CD4-positive, alpha-beta T cell treated with Interleukin-15 for 4 hours (primary cell): ENCODE measurements at places on chromosomes 3 and 15.
A peak's percentile ranks its signal among the peaks of the same experiment; 100 is the strongest.

- no peak for DNase-seq
These were observed 177.2 kb upstream of the THBS1 start for GRCh38 chr15:39403640-39404117.

DNA sequence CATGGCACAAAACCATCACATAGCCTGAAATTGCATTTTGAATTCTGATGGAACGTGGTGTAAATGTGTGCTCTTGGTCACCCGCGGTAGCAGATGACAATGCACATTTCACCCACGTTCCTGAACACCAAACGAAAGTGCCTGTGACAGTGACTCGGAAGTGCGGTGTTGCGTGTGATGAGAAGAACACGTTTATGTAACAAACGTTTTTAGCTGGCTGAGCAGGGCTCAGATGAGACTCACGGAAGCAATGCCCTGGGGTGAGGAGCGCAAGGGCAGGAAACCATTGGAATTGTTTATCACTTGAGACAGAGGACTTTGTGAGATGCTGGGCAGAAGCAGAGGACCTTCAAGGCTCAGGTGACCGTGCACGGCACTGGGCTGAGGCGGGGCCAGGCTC is 449.2 kb upstream of the CFAP20DC start:
- no peak for DNase-seq

DNA sequence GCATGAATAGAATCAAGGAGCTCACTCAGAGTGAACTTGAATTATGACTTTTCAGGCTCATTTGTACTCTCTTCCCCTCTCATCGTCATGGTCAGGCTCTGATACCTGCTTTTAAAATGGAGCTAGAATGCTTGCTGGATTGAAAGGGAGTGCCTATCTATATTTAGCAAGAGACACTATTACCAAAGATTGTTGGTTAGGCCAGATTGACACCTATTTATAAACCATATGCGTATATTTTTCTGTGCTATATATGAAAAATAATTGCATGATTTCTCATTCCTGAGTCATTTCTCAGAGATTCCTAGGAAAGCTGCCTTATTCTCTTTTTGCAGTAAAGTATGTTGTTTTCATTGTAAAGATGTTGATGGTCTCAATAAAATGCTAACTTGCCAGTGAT is 9.6 kb downstream of the CCNDBP1 start:
- DNase-seq = no peak

DNA sequence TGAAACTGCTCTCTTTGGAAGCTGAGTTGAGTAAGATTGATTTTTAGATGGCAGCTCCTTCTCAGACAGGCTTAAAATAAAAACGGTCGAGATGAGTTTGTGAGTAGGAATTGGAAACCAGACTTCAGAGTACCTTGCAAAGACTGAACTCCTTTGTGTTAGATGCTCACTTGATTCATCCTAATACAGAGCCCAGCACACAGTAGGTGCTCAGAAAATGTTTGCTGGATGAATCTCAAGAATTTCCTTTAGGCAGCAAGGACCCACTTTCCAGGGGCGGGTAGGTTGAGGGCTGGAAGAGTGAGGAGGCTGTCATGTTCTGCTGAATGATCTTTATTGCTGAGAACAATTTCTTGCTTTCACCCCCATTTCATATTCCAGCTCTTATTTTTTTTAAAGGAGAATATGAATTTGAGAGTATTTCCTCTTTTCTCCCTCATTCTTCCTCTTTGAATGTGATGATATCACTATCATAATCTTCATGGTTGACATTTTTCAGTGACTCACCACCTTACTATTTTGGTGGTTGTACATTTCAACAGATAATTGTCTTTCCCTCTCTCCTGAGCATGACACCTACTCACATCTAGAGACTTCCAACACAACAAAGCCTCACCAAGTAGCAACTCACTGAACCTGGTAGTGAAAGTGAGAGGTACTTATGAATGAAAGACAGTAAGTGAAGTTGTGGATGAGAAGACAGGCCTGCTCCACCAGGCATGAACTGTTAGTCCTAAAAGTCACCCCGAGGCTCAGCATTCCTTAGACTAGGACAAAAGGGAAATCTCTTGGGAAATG is 113.3 kb downstream of the PDCD6IP start:
- no peak for DNase-seq

DNA sequence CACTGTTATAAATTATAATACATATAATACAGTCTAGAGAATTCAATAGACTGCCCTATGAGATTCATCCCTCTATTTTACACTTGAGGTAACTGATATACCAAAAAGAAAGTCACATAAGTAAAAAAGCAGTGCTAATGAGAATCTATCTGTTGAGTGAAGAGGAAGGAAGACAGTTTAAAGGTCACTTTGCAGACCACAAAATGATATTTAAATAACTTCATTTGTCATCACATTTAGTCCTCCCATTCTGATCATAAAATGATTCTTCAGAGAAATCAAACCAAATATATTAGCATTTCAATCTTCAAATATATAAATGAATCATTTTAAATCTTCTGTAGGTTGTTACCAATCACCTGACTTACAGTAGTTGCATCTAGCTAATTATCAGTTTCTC is 60.5 kb upstream of the CCDC50 start:
- DNase-seq = no peak

DNA sequence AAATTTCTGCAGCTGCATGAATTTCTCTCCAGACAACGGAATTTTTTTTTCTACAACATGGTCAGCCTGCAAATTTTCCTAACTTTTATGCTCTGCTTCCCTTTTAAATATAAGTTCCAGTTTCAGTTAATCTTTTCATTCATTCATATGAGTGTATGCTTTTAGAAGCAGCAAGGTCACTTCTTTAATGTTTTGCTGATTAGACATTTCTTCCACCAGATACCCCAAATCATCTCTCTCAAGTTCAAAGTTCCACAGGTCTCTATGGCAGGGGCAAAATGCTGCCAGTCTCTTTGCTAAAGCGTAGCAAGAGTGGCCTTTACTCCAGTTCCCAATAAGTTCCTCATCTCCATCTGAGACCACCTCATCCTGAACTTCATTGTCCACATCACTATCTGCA is 205.6 kb upstream of the GRM7 start:
- DNase-seq = no peak

DNA sequence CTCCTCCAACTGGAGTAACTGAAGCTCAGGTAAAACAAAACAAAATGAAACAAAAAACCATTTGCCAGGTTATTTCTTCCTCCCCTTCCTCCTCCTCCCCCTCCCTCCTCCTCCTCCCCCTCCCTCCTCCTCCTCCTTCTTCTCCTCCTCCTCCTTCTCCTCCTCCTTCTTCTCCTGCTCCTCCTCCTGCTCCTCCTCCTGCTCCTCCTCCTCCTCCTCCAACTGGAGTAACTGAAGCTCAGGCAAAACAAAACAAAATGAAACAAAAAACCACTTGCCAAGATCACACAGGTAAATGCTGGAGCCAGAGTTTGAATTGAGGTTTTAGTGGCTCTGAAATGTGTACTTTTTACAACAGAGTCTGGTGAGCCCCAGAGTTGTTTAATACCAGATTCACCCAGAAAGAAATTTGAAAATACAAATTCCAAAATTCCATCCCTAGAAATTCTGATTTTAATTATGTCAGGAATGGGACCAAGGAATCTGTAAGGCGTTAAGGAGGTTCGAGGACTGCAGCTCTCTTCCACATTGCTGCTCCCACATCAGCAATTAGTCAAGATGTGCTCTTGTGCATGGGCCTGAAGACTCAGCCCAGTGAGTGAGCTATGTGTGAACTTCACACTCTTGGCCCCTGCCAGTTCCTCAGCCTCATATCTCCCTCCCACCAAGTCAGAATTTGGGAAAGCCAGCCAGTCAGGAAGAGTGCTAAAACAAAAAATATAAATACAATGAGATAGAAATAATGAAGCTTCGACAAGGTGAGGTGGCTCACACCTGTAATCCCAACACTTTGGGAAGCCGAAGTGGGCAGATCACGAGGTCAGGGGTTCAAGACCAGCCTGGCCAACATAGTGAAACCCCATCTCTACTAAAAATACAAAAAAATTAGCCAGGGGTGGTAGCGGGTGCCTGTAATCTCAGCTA is 31.6 kb upstream of the ZNF770 start:
- DNase-seq = no peak

DNA sequence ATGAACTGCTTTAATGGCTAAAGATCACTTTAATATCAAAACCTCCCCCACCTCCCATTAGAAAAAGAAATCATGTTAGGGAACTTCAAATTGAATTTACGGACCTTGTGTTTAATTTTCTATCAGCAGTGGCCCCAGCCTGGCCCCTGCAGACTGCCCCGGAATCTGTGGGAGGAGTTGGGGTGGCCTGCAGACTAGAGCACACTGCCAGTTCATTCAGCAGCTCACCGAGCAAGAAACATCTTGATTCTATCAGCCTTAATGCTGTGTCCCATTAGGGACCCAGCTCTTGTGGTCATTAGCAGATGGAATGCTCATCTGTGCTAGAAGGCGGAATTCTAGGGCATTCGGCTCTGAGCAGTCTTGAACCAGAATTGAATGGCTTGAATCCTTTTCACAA is 54.2 kb downstream of the FLNB start:
- DNase-seq = no peak

- DNase-seq = no peak
These were observed 195.0 kb upstream of the EPHA3 start for GRCh38 chr3:88912294-88912877.

- no peak for DNase-seq
These were observed 83.5 kb downstream of the FMN1 start for GRCh38 chr15:33111041-33111451.

DNA sequence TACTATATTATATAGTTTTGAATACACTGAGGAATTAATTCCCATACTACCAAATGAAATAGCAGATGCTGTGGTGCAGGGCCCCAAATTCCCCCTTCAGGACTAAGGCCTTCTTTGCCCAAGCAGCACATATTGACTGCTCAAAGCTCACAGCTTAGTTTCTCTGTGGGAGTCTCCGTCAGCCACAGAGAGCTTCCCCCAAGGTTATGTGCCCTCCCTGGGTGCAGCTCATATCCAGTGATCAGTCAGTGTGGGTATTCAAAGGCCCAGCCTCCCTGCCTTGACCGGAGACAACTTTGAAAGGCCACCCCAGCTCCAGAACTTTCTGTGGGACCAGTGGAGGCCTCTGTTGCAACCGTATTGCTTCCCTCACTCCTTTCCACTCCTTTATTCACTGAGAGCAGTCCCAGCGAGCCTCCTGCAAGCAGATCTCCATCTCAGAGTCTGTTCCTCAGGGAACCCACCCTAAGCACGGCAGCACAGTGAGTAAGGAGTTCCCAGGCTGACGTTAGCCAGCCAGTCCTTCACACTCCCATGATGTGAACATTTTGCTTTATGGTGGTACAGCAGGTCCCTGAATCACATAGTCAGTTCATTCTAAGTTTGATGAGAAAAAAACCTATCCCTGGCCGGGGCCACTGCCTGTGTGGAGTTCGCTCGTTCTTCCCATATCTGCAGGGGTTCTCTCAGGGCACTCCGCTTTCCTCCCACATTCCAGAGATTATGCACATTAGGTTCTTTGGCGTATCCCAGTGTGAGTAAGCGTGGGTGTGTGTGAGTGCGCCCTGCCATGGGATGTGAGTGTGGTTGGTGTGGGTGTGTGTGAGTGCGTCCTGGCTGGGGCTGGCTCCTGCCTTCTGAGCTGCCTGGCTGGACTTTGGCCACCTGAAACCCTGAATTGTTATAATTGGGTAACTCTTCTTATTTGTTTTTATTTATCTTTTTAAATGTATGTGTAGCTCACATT is 64.4 kb upstream of the PPARG start:
- DNase-seq = no peak

DNA sequence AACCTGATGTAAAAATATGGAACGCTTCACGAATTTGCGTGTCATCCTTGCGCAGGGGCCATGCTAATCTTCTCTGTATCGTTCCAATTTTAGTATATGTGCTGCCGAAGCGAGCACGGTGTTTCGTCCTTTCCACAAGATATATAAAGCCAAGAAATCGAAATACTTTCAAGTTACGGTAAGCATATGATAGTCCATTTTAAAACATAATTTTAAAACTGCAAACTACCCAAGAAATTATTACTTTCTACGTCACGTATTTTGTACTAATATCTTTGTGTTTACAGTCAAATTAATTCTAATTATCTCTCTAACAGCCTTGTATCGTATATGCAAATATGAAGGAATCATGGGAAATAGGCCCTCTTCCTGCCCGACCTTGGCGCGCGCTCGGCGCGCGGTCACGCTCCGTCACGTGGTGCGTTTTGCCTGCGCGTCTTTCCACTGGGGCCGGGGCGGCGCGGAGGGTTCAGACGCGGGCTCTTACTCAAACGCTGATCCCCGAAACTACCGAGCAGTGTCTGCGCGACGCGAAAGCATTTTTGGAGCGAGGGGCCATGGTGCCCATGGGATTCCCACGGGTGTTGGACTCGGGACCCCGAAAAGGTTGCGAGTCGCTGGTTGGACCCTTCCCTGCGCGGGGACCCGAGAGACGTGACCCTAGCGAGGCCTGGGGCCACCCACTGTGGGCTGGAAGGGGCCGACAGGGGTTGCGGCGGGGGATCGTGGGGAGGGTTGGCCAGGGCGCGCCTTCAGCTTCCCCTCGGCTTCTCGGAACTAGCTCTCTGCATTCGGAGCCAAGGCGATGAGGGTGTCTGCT is at the start of gene RNU6-1:
TSS of gene RNU6-1 (minus strand) at position 117 of the 820 bp plus-strand sequence.
- peak; percentile 96 for DNase-seq

DNA sequence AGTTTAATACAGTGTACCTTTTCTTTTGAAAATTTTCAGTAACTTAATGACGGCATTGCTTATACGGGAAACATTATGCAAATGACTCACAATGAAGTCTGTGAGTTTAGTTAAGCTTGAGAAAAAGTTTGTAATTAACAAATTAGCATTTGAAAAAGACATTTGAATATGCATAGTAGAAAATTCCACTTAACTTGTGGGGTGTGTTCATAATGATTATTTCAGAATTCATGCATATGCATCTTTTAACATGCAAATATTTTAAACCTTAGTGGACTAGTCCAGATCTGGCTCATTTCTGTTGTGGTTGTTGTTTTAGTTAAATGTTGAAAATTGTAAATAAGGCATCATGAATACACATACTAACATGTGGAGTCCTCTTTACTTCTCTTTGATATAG is 239.4 kb downstream of the ROBO2 start:
- DNase-seq = no peak

DNA sequence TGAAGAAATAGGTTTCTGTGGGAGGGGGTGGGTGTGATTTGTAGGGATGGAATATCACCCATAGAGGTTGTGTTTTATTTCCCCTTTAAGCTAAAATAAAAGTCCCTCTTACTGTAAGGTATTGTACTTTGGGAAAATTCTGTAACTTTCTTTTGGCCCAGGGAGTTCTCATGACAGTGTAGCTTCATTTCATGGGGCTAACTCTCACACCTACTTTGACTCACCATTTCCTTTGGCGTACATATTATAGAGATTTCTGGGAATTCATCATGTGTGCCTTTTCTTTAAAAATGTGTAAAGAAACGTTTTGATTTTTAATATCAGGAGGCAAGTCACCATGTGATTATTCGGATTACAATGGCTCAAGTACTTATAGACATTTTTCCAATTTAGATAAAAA is 477.7 kb upstream of the CFAP20DC start:
- DNase-seq = no peak

DNA sequence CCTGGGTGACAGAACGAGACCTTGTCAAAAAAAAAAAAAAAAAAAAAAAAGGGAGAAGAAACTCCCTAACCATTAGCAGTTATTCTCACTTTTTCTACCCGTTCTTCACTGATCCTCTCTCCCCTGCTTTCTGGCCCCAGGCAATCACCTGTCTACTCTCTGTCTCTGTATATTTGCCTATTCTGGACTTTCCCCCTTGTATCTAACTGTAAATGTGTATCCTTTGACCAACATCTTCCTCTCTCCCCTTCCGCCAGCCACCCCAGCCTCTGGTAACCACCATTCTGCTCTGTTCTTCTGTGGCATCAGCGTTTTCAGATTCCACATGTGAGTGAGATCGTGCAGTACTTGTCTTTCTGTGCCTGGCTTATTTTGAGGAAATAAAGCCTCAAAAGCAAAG is 6.9 kb downstream of the CYFIP1 start:
- DNase-seq = no peak
